ENCODE measurements at places on chromosomes 12 and 14. TPM values are rescaled to one million over a fixed set of nuclear protein-coding genes. Genes with fewer than 3 reads are reported as not detected.

GRCh38 chr12:87518481-87518880 lies 510.7 kb downstream of the C12orf50 start:
- DNase-seq, result peak; percentile 23

Gene NPAS3
- total RNA-seq, result 0.18 TPM

- no peak for DNase-seq
Measured at GRCh38 chr12:103012884-103013283, 55.4 kb downstream of the ASCL1 start.

GRCh38 chr14:53190938-53191337 lies 37.8 kb upstream of the DDHD1 start:
- DNase-seq, result peak; percentile 42

DNA sequence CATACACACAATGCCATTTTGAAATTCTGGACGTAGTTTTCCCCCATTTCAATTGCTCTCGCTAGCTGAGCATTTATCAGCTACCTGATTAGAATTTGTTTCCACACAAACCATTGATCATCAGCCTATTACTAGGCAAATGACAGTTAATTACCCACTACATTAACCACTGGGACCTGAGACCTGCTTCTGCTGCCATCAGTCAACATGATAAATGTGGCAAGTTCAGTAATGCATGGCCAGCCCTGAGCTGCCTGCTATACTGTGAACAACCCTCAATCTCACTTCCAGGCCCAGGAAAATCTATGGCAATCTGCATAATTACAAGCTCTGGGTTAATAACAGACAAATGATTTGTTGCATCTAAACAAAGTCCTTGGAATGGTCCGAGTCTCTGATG lies 43.5 kb downstream of the LMO3 start:
- DNase-seq, result no peak

Gene WIF1
- not detected for total RNA-seq

Gene JPH4
- total RNA-seq, result 32.5 TPM

GRCh38 chr12:55925870-55926737 lies 1.6 kb downstream of the PYM1 start:
- DNase-seq, result no peak

DNA sequence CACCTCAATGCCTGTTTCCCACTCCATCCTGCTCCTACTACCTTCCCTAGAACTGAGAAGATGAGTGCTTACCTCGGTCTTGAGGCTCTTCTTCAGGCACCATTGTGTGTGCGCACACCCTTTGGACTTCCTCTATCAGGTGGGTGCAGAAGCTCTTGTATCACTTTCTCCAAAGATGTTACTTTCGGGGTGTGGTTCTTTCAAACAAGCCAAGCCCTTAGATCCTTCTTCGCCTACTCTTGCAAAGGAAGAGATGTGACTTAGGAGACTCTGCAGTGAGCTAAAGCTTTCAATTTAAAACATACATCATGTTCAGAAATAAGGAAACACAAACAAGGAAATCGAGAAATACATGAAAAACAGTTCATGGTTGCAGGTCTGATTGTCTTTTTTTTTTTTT lies at the start of gene CLEC4C:
Gene CLEC4C, minus strand, starts transcription at position 130 of the 400 bp plus-strand sequence. Its CDS starts 27 bp downstream, at position 103.
- DNase-seq, result no peak
